ENCODE measurements at places on chromosomes 11 and 22.

GRCh38 chr11:72005347-72006260 is 6.9 kb downstream of the IL18BP start:
- DNase-seq, result no peak

DNA sequence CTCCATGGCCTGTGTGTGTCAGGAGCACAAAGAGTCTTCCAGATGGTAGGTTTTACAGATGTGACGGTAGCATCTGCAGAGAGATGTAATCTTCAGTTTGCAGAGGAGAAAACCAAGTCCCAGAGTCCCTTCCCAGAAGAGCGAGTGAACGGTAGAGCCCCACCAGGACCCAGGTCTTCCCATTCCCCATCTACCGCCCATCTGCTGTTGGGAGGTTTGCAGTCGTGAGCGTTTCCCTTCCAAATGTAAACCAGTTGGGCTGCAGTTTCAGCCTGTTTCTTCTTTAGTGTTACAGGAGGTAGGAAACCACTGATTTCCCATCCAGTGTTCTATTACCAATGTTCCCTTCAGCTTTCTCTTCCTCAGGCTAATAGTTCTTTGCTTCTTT is 24.0 kb downstream of the PANX1 start:
- DNase-seq, result no peak

DNA sequence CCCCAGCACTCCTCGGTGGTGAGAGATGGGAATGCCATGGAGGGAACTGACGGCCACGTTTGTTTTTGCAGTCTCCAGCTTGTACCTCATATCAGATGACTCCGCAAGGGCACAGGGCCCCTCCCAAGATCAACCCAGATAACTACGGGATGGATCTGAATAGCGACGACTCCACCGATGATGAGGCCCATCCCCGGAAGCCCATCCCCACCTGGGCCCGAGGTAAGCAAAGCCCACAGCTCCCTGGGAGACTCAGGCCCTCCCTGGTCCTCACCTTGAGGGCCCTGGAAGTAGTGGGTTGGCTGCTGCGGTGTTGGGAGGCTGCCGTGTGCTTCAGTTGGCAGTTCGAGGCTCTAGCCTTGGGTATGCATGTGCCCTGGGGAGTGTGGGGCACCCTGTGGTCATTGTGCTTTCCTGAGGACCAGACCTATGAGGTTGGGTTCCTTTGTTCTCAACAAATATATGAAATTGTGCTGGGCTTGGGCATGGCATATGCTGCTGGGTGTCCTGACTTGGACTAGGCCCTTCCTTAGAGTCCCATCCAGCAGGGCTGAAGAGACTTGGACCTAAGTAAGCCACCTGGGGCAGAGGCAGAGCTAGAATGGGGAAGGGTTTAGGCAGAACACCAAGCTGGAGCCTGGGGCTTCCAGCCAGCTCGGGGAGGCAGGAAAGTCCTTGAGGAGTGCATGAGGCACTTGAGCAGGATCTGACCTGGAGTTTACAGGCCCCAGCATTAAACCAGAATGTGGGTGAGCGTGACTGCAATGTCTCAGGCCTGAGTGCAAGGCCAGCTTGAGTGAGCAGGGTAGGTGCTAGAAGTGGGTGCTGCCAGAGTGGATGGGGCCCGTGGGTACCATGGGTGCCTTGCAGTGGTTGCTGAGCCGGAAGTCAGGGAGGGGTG is 26.4 kb downstream of the INCENP start:
- DNase-seq, result no peak

DNA sequence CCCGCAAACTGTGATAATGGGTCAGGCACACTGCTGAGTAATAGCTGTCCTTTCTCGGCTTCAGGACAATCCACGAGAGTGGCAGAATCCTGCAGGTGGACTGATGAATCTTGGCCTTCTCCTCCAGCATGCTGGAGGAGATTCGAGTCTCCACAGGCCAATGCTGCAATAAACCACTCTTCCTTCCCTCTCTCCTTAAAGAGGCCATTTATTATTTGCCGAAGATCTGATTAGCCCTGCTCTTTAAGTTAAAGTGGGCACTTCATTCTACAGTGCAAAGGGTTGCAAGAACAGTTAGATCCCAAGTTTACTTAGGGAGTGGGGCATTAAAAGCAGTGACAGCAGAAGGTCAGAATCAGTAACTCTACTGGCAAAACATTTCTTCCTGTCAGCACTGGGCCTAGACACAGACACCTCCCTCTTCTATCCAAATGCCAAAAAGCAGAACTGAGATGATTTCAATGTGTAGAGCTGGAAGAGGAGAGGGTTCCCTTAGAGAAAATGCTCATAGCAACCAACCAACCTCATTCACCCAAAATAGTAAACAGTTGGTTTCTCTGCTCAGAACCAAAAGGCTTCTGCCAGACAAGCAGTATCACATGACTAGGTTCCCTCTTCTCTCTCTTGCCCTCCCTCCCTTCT is 121.7 kb downstream of the SGSM3 start:
- peak; percentile 56 for DNase-seq

GRCh38 chr11:67613960-67614715 is 7.4 kb downstream of the NDUFV1 start:
- peak; percentile 21 for DNase-seq

- DNase-seq, result no peak
Observed at GRCh38 chr11:60781286-60781980, 3.7 kb upstream of the MS4A10 start.

DNA sequence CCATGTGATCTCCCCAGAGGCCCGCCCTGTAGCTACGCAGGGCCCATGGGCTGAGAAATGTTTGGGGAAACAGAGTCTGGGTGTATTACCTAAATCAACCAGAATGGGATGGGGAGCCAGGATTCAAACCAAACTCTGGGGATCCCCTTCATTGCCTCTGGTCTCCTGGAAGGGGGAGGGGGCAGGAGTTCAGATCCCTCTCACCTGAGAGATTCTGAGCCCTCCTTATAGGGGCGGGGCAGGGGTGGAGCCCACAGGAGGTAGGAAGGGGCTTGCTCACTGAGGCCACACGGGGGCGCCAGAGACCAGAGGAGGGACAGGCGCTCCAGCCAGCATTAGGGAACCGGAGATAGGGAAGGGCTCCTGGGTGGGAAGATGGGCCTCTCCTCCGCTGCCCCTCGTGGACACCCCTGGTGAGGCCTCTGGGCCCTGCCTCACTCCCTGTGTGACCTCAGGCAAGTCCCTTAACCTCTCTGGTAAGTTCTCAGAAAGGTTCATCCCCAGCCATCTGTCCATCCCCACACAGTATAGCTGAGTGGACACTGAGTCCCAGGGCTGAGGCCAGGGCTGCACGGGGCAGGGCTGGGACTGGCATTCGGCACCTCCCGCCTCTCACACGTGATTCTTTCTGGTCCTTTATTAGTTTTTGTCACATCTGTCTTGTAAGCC is 2.7 kb upstream of the CDC42BPG start:
- DNase-seq, result peak; percentile 81

GRCh38 chr11:46684367-46684766 is 16.1 kb downstream of the ARHGAP1 start:
- DNase-seq, result no peak

- DNase-seq, result no peak
Observed at GRCh38 chr11:117887431-117888138, 11.1 kb upstream of the FXYD6 start.

DNA sequence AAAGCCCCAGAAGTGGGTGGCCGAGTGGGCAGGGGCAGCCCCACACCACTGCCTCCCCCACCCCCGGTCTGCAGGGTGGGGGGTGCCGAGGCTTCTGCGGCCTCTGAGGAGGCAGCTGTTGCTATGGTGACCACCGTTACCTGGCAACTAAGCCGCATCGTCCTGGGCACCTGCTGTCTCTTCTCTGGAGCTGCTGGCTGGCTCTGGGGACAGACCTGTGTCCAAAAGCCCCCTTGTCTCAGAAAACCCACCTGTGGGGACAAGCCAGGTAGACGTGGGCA is 79.9 kb upstream of the PRR5 start:
- DNase-seq, result no peak

- DNase-seq, result no peak
Observed at GRCh38 chr11:57834852-57835251, 73.2 kb downstream of the CTNND1 start.

DNA sequence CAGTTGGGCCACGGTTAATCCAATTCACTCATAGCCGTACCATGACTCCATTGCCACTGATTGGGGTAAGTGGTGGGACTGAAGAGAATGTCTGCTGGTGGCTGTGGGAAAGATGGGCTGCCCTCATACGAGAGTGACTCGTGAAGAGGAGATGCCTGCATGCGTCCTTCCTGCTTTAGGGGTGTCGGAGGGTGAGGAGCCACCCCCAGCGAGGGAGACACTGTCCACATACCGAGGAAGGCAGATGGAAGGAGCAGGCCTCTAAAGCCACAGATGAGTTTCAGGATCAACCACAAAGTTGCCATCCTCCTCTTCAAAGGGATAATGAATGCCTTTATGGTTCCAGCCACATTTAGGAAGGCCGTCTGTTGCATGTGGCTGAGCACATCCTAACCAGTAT is 83.2 kb downstream of the GRIK4 start:
- no peak for DNase-seq

GRCh38 chr11:4962816-4963215 is 7.3 kb upstream of the OR51A2 start:
- DNase-seq, result no peak

DNA sequence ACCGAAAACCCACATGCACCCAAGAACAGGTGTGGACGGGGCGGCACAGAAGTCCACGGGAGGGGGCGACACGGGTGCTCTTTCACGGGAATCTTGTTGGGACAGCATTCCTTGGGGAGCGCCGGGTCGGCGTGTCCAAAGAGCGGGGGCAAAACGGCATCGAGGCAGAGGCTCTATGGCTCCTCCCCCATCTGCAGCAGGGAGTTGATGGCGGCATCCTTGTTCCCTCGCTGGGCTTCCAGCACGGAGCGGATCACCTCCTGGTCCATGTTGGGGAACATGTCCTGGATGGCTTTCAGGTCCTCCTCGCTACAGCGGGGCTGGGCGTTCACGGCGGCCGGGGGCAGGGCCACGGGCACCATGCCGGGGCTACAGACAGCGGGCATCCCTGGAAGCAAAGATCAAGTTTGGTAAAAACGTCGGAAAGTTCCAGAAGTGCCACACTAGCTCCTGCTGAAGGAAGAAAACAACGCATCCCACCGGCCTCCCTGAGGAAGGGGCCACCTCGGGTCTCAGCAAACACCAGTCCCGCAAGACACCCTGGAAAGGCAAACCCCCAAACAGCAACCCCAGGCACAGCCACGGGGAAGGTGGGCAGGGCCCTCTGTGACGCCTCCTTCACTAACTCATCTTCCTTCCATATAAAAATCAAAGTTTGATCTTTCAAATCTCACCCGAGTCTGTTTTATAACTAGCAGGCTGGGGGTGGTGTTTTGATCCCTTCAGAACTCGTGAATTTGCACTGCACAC is 32.4 kb downstream of the TOLLIP start:
- DNase-seq, result no peak

DNA sequence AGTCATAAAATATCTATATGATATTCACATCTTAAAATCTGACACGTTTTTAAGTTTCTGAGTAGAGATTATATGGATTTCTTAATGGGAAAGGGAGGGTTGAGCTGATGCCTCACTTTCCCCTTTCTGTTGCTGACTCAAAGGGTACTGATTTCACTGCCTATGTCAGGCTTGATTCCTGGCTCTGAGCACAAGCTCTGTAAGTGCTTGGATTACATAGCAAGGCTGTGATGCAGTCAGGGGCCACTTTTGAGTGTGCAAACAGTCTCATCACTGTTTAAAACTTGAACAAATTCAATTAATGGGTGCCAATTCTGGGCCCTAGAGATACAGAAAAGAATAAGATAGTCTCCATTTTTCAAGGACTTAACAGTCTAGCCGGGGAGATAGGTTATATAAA is 14.4 kb downstream of the ATXN10 start:
- DNase-seq, result no peak

DNA sequence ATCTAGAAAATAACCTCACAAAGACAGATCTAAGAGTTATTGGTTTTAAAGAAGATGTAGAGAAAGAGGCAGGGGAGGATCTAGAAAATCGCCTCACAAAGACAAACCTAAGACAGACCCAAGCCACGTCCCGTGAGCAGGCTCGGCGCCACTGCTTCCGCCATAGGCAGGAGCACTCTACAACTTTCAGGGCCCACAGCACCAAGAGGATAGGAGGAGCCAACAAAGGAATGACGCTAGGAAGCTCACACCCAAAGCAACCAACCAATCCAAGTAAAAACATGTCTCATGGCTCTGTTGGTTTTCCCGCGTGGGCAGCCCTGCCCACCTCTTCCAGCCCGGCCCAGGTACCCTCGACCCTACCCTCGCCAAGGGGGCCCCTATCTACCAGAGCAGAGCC is 4167.4 kb upstream of the OR11H1 start:
- DNase-seq, result no peak

- peak; percentile 83 for DNase-seq
Observed at GRCh38 chr22:36856121-36856791, 4.5 kb upstream of the NCF4 start.

DNA sequence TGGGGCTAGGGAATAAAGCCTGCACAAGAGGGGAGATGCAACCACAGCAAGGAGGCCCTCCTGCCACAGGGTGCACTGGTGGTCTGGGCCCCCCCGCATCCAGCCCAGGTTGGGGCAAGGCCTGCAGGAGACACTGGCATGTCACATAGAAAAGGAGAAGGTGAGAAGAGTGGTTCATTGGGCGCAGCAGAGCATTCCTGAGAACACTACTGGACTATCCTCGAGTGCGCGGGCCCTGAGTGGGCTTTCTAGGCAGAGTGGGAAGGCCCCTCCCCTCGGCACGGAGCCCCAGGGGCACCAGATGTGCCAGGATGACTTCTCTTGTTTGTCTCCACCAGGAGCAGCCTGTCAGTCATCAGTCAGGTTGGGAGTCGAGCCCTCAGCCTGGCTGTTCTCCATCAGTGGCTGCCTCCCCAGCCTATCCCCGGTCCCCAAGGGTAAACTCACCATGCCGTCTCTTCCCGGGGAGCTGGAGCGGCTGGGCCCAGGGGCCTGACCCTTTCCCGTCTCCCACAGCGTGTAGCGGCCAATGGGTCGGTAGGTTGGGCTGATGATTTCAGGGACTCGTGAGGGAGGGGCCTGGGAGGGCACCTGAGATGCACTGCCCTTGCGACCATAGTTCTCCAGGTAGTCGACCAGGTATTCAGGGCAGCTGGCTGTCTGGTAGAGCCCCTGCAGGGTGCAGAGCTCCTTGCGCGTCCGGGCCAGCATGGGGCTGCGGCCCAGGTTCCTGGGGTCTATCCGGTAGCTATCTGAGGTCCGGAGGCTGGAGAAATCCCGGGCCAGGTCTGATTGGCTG is 9.0 kb downstream of the USP2 start:
- no peak for DNase-seq

DNA sequence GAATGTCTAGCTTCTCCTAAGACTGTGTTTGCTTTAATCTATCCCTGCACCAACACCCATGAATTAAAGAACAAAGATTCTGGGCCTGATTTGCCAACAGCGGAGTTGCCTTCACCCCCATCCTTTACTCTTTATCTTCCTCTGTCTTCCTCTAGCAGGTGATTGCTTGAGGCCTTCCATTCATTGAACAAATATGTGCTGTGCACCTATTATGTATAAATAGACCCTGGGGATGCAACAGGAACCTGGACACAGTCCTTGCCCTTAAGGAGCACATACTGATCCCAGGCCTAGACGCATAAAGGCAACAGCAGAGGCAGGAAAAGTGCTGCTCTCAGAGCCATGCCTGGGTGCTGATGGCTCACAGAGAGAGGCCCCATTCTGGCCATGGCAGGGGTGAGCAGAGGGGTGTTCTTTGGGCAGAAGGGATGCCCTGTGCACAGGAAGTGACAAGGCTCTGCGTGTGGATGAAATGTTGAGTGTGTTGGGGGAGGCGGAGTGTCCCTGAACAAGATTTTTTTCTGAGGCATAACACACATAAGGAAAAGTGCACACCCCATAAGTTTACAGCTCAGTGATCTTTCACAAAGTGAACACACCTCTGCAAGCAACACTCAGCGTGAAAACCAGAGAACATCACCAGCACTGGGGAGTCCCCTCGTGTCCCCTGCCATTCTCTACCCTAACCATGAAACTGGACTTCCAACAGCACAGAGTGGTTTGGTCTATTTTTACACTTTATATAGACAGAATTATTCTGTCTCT is 145.9 kb downstream of the GRIK4 start:
- DNase-seq, result no peak

Measured in putamen (tissue), 1 donor.